ENCODE measurements at places on chromosomes 16 and 17. TPM values are rescaled to one million over a fixed set of nuclear protein-coding genes. Genes with fewer than 3 reads are reported as not detected.

Gene HAP1
- total RNA-seq, result 0.11 TPM

GRCh38 chr17:82055965-82056728 lies 4.4 kb downstream of the GPS1 start:
- DNase-seq, result no peak

Gene ACBD4
- total RNA-seq, result 12.5 TPM

GRCh38 chr17:63798572-63799106 lies 24.7 kb downstream of the DDX42 start:
- DNase-seq, result no peak

Gene BAIAP3
- total RNA-seq, result 0.24 TPM

GRCh38 chr17:77995146-77995852 lies 36.8 kb downstream of the TNRC6C start:
- no peak for DNase-seq

- DNase-seq, result no peak
These were observed 217.1 kb downstream of the GRIN2A start for GRCh38 chr16:9965079-9965478.

DNA sequence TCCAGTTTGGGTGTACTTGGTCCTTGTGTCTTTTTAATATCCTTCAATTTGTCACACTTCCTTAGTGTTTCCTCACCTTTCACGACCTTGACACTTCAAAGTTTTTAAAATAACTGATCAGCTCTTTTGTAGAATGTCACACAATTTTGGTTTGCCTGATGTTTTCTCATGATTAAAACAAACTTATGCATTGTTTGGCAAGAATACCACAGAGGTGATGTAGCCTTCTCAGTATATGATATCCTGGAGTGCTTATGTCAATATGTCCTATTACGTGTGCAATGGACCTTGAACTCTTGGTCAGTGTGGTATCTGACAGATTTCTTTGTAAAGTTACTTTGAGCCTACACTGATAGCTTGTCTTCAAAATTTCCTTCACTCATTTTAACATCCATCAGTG lies 297.4 kb downstream of the CNTNAP4 start:
- DNase-seq, result no peak

Gene DNAH2
- not detected for total RNA-seq

DNA sequence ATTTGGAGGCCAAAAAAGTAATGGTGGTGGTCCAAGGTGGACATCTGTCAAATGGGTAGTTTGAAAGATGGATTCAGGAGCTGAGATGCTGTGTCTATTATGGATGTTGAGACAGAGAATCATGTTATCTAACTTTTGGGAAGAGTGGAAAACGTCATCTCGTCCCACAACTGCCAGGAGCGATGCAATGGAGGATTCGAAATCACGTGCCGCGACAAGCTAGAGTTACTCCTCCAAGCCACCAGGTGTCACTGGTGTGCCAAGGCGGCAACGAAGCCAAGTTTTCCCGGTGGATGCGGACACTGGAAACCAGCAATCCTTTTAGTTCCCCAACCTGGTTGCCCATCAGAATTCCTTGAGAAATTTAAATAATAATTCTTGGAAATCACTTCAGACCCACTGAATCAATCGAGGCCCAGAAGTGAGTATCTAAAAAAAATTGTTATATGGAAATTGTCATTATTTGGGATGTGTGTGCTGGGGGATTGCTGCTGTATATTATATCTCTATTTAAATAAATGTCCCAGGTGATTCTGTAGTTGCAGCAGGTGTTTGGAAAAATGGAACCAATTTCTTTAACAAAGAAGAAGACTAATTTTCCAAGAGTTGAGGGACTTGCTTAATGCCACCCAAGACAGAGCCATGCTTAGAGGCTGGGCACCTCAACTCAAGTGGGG lies 206.1 kb downstream of the HAPSTR1 start:
- no peak for DNase-seq

Gene MPO
- total RNA-seq, result not detected

Gene SLC5A11
- total RNA-seq, result not detected

DNA sequence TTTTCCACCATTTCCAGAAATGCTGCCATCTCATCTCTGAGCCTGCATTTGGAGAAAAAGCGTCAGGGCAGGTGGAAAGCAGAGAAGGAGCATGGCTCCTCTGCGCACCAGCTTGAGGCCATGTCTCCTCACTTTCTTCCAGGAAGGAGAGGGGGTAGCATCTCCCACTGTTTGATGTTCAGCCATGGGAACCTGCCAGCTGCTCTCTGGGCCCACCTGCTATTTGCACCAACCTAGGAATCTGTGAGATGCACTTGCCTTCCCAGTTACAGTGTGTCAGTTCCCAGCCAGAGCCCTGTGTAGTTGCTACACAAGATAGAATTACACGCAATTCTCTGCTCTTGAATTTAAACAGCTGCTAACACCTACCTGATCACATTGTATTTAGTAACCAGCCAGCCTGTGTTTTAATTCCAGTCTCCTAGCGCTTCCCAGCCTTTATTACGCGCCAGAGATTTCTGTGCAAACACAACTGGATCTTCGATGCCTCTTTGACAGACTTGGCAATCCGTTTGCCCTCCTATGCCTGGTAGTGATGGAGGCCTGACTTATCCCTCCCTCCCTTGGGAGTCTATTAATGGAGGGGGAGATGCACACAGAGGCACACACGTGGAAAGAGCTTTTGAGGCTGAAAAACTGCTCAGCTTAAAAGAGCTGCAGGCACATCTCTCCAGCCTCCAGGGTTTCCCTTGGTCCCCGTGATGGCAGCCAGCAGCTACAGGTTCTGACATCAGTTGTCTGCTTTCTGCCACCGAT lies 98.1 kb upstream of the SEC14L1 start:
- no peak for DNase-seq

DNA sequence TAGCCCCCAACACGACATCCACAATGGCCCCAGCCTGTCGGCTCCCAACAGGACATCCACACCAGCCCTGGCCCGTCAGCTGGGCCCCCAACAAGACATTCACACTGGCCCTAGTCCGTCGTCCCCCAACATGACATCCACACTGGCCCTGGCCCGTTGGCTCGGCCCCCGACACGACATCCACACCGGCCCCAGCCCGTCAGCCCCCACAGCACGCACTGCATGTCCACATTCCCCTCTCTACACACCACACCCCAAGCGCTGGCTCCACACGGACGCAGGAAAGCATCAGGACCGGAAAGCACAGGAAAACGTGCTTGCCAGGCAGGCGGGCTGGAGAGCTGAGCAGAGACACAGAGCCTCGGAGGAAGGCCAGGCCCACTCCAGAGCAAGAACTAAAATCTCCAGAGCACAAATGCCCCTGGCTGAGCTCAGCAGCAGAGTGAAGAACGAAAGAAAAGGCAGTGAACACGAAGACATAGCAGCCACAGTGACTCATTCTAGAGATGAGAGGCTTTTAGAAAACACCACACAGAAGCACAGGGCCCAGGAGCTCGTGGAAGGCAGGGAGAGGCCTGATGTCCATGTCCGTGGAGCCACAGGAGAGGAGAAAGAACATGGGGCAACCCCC lies 50.6 kb downstream of the LMF1 start:
- DNase-seq, result no peak

- DNase-seq, result no peak
These were observed 54.0 kb downstream of the AKAP1 start for GRCh38 chr17:57138956-57139576.

DNA sequence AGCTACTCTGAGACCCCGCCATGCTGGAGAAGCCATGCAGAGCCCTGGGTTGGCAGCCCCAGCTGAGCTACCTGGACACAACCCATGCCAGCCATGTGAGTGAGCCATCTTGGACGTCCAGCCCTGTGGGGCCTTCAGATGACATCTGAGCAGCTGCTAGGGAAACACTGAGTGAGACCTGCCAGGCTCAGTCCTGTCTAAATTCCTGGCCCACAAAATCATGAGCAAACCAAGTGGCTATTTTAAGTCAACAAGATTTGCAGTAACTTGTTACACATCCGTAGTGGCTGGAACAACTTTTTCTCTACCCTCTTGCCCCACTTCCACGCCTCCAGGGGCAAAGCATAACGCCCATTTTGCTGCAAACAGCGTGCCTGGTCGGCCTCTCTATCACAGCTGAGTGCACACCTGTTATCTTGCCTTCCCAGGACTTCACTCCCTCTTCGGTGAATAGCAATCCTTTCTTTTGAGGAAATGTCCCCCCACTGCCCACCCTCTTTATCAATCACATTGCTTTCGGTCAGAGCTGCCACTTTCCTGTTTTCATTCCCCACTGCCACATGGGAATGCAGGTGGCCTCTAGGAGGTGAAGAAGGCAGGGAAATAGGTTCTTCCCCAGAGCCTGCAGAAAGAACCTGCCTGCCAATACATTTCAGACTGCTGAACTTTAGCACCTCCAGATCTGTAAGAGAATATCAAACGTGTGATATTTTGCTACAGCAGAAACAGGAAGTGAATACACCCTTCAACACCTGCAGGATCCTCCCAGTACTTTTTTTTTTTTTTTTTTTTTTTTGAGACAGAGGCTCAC lies 7.4 kb upstream of the SCIMP start:
- DNase-seq, result no peak

- DNase-seq, result no peak
These were observed 10.4 kb downstream of the CDC42EP4 start for GRCh38 chr17:73301369-73301768.

GRCh38 chr17:74979408-74980146 lies 7.0 kb upstream of the HID1 start:
- no peak for DNase-seq

DNA sequence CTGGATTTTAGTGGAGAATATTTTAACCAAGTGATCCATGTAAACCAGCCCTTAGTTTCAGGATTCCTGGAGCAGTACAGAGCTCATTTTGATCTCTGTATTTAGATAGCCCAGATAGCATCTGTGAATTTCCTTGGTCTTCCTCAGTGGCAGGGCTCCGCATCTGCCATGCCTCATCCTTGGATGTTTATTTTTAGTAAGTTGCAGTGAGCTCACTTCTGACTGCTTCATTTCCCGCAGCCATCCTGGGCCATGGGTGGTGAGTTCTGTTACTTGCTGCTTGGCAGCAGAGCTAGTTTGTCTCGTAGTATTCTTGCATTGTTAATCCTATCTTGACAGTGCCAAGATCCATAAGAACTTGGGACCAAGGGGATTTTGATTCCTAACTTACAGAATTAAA lies 33.7 kb downstream of the IST1 start:
- no peak for DNase-seq

Gene NPIPA2
- 3.2 TPM for total RNA-seq

DNA sequence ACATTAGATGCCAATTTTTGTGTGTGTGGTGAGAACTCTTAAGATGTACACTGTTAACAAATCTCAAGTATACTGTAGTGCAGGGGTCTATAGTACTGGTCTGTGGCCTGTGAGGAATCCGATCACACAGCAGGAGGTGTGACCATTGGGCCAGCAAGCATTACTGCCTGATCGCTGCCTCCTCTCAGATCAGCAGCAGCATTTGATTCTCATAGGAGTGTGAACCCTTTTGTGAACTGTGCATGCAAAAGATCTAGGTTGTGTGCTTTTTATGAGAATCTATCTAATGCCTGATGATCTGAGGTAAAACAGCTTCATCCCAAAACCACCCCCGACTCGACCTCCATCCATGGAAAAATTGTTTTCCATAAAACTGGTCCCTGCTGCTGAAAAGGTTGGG lies 12.6 kb downstream of the ZNF267 start:
- no peak for DNase-seq

Gene KRTAP2-2
- not detected for total RNA-seq

DNA sequence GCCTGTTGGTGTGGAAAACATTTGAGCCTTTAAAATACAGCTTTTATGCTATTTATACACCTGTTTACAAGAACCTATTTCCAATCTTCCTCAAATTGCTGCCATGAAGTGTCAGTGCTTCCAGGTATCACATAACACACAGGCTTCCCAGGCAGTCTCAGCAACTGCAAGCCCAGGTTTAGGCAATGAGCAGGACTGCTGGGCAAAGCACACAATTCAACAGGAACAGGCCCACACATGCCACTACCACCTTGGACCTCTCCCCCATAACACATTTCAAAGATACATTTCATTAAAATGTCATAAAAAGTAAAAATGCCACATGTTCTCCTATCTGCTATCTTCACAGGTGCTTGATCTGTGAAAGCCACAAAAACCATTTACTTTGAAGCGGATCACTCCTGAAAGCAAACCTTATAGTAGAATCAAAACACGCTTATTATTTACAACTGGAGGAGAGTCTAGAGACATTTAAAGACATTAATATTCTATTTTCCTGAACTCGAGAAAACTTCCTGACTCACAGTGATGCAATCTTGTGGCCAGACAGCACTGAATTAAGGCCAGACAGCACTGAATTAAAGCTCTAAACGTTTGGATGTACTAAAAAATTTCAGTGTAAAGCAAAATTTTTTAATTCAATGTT lies 31.5 kb downstream of the ANKFY1 start:
- DNase-seq, result no peak

- no peak for DNase-seq
These were observed 141.9 kb downstream of the TMEM132E start for GRCh38 chr17:34721326-34721725.

GRCh38 chr17:72702136-72702735 lies 390.3 kb downstream of the SLC39A11 start:
- DNase-seq, result no peak

Gene TPSG1
- total RNA-seq, result not detected

Gene ANKRD40CL
- not detected for total RNA-seq

- no peak for DNase-seq
These were observed 27.9 kb downstream of the SLFN11 start for GRCh38 chr17:35345445-35345925.

Gene ESRP2
- total RNA-seq, result 0.18 TPM

- no peak for DNase-seq
These were observed 265.0 kb downstream of the CPPED1 start for GRCh38 chr16:12538667-12539091.

GRCh38 chr17:4142107-4142900 lies 526 bp downstream of the ZZEF1 start:
- DNase-seq, result peak; percentile 54

Gene CLEC10A
- not detected for total RNA-seq

- no peak for DNase-seq
These were observed 115.4 kb downstream of the ZNF778 start for GRCh38 chr16:89332902-89333245.

GRCh38 chr16:14057878-14058382 lies 13.2 kb upstream of the MRTFB start:
- no peak for DNase-seq

DNA sequence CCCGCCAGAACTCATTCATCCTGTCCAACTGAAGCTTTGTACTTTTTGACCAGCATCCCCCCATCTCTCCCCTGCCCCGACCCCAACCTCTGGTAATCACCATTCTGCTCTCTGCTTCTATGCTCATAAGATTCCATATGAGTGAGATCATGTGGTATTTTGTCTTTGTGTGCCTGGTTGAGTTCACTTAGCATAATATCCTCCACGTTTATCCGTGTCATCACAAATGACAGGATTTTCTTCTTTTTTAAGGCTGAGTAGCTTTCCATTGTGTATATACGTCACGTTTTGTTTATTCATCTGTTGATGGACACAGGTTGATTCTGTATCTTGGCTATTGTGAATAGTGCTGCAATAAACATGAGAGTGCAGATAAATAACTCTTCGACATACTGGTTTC lies 278.9 kb downstream of the SNX29 start:
- DNase-seq, result no peak

All from activated CD8-positive, alpha-beta T cell treated with anti-CD3 and anti-CD28 coated beads, Interleukin-2, amount 10 ng/mL, durations not matched to agents 7 days and 5 days (primary cell).